CD4-positive, alpha-beta T cell treated with Interleukin-17A for 1 hour (primary cell): ENCODE measurements at places on chromosomes 2 and 18.

DNA sequence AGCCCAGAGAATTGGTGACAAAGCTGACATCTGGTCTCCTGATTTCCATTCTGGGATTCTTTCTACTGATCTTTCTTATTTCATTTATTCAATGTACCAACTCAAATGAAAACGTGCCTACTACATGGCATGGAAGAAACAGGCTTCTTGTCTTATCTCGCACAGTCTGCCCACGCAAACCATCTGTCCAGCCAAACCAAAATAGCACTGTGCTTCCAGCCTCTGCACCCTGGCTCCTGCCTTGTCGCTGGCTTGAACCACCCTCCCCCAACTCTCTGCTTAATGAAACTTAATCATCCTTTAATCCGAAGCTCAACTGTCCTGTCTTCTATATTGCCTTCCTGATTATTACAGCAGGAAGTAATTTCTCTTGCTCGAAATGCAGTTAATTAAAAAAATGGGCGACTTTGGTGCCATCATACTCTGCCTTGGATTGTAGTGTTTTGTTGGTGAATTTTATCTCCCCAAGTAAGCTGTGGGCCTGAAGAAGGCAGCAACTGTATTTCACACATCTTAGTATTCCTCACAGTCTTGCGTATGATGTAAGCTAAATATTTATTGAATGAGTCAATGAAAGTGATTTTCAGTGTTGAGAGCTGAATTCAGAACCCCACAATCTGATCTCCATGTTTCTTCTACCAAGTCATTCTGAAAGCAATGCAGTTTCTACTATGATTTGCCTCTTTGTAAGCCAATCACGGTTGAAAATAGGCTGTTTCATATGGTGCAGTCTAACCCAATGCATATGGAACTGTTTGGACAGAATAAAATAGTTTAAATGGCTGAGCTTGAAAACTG, 190.8 kb downstream of the TMEM247 start:
- DNase-seq: no peak

- no peak for DNase-seq
These were observed 60.7 kb upstream of the COX7A2L start for GRCh38 chr2:42421601-42422239.

GRCh38 chr18:75827751-75828287, 400.3 kb upstream of the SMIM21 start:
- no peak for DNase-seq

DNA sequence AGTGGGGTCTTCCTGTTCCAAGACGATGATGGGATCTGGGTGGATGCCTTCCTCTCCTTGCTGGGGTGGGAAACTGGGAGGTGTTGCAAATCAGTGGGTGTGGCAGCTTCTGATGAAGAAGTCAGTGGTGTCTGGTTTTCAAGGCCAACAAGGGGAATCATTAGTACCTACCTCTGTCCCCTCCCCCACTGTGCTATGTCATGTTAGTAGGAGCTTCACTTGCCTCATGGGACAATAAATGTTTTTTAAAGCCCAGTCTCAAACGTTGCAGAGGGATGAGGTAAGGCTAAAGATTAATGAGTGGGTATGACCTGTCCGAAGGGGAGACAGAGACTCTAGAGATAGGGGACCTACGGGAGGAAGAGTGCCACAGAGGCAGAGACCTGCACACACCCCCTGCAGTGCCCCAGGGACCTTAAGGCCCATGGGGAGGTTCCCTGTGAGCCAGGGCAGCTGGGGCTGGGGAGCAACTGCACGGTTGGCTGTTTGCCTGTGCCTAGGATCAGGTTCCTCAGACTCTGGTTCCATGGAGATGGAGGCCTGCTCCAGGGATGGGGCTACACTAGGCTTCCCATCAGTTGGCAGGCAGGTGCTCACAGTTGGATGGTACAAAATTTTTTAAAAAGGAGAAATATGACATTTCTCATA, 37.8 kb upstream of the SLC1A4 start:
- no peak for DNase-seq

GRCh38 chr2:63023444-63023843, 27.2 kb upstream of the OTX1 start:
- no peak for DNase-seq

DNA sequence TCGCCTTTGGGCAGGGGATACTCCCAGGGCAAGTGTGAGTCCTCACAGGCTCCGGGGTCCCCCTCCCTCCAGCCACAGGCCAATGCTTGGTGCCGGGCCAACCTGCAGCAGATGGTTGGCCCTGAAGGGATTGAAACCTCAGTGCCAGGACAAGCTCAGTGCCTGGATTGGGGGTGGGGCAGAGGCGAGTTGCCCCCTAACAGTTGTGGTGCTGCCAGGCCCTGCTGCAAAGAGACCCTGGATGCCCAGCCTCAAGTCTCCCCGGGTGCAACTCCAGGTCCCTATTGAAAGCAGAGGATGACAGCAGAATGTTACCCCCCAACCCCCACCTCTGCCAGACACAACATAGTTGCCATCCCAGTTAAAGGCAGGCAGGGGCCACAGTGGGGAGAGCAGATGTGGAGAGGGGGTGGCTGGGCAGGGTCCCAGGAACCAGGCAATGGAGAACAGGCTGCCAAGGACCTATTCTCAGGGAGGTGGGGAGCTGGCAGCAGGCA, 9.5 kb upstream of the RNF103 start:
- DNase-seq: no peak

GRCh38 chr2:218605432-218605831, 2.3 kb upstream of the PLCD4 start:
- DNase-seq: no peak

GRCh38 chr2:156437272-156437930, 1.2 kb downstream of the GPD2 start:
- DNase-seq: no peak

- DNase-seq: no peak
These were observed 65.0 kb downstream of the NOL4 start for GRCh38 chr18:34159691-34160185.

- DNase-seq: peak; percentile 68
These were observed 23.0 kb downstream of the ERMN start for GRCh38 chr2:157302492-157303099.

DNA sequence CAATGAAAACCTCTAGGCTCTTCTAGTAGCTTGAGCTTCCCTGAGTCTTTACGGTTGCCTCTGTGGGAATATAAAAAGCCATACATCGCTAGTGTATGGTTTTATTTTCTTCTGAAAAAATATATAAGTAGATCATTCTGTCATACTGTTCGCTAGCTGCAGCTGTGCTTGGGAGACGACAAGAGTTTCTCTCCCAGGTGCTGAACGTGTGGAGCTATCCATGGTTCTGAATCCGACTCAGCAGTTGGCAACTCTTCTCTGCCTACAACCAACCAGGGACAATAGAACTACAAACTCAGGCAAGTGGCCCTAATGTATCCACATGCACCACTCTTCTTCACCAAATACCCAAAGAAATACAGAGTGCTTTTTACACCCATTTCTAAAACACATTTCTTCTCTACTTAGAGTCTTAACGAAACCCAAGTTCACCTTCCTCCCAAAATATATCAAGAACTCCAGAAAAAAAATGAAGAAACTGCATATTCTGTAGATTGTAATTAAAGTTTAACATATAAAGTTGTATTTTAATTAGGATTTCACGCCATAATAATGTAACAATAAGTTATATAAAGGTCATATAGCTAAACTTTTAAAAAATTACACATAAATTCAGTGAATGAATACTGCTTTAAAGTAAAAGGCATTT, 2.2 kb upstream of the KCNH7 start:
- DNase-seq: no peak

DNA sequence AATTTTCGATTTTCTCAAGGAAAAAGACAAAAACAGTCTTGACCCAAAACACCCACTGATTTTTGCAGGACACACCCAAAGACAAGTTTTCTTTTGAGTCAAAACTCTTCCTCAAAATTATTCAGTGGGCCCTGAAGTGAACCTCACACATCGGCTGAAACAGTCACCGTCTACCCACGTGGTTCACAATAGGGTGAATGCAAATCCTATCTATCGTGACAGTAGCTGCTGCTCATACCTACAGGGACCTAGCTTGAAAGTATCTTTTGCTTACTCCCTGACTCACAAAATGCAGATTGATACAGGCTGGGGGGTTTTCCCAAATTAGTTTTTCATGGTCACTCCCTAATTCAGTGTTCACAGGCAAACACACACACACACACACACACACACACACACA, 10.7 kb upstream of the CD226 start:
- peak; percentile 52 for DNase-seq

GRCh38 chr2:130875935-130876334, 39.2 kb downstream of the ARHGEF4 start:
- DNase-seq: no peak

DNA sequence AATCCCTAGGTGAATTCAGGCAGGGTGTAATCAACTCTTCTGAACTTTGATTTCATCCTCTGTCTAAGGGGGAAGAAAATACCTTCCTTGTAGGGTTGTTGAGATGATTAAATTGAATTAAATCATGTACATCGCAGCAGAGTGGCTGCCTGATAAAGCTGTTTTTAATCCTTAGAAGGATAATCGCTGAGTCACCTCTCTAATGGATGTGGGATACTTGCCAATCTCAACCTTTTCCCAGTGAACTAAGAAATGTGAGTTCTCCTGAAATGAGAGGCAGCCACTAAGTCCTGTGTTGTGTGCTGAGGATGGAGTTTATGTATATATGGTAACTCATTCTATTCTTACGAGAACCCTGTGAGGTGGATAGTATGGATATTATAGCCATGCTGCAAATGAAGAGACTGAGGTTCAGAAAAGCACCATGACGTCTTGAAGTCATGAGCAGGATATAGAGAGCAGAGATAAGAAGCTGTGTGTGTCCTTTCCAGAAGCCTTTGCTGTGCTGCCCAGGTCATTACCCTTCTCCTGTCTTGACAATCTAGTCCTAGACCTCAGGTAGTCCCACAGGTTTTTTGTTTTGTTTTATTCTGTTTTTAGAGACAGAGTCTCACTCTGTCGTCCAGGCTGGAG, 93.3 kb downstream of the HNRNPLL start:
- DNase-seq: no peak

DNA sequence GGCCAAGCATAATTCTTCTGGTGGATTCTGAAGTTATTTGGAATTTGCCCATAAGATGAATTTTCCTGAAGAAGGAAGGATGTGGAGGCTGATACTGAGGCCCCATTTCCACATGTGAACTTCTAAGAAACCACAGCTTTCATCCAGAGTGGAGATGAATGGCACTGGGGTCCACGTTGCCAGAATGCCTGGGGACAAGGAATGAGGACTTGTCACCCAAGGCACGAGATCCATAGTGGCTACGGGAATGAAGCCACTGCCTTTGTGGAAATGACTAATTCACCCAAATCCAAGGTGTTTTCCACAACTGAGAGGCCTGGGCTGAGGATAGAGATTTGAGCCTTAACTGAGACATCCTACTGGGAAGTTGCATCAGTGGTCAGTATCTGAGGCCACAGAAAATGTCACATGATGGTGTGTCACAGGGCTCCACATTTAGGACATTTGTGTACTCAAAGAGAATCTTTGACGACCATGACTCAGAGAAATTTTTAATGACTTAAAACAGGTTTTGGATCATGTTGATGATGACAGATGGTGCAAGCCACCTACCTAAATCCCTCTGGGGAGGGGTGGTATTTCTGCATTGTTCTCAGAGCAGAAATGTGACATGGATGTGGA, 286.1 kb downstream of the SOX11 start:
- DNase-seq: no peak

- no peak for DNase-seq
These were observed 40.4 kb downstream of the KLHL29 start for GRCh38 chr2:23425338-23425871.

- DNase-seq: no peak
These were observed 451.9 kb upstream of the ZEB2 start for GRCh38 chr2:144971786-144972335.

GRCh38 chr2:25481381-25482300, 139.9 kb upstream of the DNMT3A start:
- no peak for DNase-seq

DNA sequence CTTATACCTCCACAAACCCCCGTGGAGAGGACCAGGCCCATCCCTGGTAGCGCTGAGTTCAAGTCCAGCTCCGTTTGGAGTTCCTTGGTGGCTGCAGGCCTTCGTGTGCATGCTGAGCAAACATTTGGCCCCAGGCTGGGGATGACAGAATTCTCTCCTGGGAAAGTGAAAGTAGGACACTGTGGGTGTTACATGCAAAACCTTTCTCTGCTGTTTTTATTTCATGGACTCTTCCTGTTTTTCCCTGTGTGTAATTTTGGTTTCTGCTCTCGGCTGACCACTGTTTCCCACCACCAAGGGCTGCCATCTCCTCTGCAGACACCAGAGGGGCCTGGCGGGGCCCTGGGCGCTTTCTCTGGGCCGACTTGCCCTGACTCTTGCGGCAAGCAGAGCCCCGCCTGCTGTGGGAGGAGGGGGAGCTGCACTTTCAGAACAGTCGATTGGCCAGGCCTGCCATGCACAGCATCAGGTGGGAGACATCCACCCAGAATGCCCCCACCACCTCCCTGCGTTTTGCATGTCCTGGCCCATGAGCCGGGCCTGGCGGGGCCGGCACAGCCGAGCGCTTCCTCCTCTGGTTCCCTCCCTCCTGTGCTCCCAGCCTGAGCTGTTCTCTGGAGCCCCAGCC, 102.4 kb downstream of the CABLES1 start:
- peak; percentile 36 for DNase-seq

- no peak for DNase-seq
These were observed 35.5 kb upstream of the CD28 start for GRCh38 chr2:203670939-203671338.

GRCh38 chr2:202588647-202589581, 45.9 kb upstream of the FAM117B start:
- peak; percentile 82 for DNase-seq

DNA sequence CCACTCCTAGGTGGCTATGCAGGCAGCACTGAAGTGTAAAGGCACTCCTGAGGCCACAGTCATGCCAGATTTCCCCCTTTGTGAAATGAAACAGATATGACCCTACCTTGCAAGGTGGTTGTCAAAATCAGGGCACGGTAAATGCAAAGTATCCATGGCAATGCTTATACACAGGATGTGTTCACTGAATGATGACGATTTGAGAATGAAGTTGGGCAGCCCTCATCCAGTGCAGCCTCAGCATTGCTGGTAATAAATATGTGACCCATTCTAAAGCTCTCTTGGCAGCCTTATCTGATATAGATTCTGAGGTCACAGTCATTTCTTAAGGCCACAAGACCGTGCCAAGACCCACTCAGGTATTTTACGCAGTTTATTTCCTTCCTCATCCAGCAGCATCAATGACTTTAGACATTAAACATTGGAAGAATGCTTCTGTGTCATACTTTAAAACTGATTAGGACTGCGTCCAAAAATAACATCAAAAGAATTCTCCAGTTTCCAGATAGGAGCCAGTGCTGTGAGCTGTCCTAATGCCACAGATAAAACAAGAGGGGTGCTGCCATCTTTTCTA, 125.5 kb upstream of the SERTAD2 start:
- no peak for DNase-seq

DNA sequence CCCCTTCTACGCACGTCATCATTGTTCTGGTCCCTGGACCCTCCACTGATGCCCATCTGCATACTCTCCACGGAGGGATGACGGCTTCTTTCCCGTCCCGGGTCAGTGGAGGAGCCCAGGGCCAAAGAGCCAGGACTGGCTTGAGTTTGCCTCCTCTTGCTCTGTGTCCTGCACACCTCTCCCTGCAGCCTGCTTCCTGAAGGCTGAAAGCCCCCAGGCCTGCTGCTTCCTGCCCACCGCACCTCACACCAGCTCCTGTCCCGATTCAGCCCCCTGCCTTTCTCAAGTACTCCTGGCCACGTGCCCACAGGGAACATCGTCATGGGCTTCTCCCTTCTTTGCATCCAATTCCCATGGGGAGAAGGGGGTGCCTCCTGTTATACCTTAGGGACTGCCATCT, 7.1 kb downstream of the ADCY3 start:
- no peak for DNase-seq
